NAMALWA (cell line): ENCODE measurements at places on chromosomes 2 and 18.

DNA sequence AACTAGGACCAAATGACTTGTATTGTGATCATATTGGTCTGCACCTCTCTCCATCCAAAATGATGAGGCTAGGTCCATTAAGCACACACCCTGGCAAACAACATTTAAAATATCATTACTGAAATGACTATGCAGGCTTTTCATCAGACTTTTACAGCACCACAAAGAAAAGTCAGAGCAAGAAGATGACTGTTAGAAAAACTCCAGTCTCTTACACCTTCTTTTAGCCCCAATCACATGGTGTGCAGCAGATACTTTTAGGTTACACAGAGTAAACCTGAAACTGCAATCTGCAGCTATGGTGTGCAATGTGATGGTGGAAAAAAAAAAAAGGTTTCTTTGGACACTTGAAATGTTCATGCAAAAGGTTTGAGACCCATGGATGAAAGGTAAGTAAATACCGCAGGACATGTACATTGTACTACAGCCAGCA, 5.4 kb upstream of the POLI start:
- DNase-seq, result no peak

GRCh38 chr2:9145752-9146430, 60.7 kb upstream of the ASAP2 start:
- DNase-seq, result no peak

DNA sequence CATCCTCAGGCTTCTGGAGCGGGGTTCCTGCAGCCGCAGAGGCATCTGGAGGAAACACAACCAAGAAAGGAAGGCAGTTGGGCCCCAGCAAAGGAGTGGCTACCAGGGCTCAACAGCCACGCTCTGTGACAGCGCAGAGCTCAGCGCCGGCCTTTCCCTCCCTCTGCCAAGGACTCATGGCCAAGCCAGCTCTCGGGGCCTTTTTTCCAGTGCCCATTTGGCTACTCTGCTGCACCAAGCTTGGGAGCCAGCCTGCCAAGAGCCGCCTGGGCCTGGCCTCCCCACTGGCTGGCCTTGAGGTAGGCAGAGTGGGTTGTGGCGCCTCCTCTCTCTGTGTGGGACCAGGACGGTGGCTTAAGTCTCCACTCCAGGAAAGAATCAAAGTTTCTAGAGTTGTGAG, 7.2 kb upstream of the CCDC74A start:
- DNase-seq, result no peak

DNA sequence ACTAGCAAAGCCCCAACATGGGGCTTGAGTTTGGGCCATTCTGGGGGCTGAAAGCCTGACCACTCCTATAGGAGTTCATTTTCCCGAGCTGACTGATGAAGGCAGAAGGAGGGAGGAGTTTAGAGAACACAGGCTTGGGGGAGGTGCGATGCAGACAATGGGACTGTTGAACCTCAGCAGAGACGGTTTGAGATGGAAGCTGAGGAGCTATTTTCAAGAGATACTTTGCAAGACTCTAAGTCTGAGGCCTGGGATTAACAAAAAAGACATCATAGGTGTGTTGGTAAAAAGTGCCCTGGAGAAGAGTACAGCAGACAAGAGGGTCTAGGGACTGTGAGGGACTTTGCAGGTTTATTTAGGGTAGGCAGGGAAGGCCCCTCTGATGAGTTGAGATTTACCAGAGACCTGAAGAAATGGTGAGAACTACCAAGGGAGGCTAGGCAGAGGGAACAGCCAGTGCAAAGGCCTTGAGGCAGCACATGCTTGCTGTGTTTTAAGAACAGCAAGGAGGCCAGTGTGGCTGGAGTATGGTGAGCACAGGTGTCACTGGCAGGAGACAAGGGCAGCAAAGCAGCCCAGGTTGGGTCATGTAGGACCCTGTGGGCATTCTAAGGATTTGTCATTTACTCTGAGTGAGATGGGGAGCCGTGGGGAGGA, 31.6 kb downstream of the PCBP1 start:
- DNase-seq, result no peak

GRCh38 chr2:163553601-163554000, 182.2 kb downstream of the FIGN start:
- no peak for DNase-seq

DNA sequence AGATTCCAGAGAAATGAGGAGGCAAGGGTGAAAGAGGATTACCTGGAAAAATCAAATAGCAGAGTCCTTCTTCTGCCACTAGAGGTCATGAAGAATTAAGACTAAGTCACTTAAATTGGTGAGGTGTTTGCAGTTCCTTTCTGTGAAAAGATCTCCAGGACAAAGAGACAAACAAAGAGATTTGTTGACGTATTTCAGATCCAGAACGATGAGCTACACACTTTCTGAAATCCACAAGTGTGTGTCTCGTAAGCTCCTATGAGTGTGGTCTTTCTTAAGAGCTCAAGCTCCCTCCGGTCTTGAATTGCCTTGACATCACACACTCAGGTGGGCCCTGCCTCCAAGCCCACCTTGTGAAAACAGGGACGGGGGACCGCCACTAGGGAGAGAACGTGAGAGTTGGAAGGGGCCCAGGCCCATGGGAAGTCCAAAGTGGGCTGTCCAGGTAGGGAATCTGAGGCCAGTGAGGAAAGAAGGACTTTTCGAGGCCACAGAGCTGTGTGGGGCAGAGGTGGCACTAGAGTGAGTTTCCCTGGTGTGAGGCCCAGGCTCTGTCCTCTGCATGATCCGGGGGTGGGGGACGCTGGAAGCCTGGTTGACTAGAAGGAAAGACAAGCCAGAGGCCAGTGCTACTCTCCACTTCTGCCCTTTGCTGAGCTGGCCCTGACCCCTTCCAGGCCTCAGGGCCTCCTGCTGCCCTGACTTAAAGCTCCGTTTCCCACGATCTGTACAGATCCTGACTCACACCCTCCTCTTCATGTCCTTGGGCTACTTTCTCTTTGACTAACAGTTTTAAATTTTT, 168.1 kb upstream of the NCK2 start:
- peak; percentile 27 for DNase-seq

DNA sequence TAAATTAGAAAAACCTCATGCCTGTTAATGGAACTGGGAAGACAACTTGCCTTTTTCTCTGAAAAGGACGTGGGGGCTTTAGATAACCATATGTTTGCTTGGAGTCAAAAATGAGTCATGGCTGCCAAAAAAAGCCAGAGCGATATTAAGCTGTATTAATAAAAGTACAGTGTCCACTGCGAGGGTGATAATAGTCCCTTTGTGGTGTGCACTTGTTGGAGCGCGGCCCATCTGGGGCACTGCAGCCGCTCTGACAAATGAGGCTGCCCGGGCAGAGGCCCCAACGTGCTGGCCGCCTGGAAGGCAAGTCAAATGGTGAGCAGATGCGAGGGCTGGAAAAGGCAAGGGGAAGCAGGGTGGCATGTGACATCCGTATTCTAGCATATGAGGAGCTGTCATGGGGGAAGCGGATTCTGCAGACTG, 103.3 kb upstream of the NCK2 start:
- DNase-seq, result no peak

DNA sequence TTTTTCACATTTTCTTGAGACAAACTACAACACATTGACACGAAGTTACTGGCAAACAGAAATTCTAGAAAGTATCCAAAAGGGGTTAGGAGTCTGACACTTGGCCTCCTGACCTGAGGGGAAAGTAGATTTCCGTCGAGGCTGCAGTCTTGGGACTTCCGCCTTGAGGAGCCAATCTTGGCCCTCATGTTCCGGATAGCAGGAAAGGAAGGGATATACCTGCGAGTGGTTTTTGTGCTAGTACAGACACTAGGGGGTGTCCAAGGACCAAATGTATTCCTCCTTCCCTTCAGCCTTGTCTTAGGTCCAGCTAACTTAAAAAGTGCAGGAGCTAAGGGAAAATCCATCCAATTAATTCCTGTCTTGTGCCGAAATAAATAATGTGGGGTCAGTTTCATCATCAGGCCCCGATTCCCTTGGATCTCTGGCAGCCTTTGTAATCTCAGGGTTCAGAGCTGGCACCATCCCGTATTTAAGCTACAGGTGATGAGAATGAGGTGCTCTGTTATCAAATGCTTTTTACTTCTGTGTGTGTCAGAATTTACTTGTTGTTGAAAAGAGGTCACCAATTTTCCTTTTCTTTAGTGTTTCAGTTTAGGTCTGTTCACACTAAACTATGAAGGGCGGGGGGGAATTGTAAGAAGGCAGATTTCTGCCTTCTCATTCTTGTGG, 330.2 kb upstream of the FANCL start:
- DNase-seq, result peak; percentile 57

DNA sequence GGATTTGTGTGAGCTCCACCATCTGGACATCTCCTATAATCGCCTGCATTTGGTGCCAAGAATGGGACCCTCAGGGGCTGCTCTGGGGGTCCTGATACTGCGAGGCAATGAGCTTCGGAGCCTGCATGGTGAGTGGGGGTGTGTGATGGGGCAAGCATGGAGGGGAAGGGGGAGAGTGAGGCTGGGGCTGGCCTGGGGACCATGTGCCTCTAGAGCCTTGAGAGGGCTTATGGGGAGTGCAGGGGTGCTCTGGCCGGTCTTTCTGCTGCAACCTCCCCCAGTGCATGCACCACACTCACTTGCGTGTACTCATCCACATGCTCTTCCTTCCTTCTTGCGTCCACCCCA, 7.9 kb downstream of the STK11IP start:
- no peak for DNase-seq

GRCh38 chr2:33496150-33496549, 19.7 kb downstream of the RASGRP3 start:
- DNase-seq, result peak; percentile 24

- no peak for DNase-seq
These were observed 143.5 kb downstream of the PKP4 start for GRCh38 chr2:158600155-158600802.

DNA sequence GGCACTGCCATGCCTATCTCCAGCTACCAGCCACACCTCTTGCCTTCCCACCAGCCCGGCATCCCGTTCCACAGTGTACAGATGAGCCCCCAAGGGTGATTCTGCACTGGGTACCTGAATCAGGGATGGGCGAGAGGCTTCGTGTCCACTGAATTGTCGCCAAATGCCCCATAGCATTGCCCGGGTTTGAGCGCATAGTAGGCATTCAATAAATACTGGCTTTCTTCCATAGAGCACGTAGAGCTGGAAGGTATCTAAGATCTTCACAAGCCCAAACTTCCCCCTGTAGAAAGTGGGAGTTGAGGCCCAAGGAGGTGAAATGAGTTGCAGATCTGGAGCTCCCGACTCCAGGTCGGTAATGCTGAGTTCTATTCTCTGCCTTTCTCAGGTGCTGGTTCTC, 358.7 kb downstream of the LPIN1 start:
- no peak for DNase-seq

GRCh38 chr18:68843473-68844089, 45.7 kb downstream of the CCDC102B start:
- DNase-seq, result no peak

- DNase-seq, result no peak
These were observed 67.8 kb upstream of the ACYP2 start for GRCh38 chr2:54047658-54048057.

- DNase-seq, result no peak
These were observed 839.6 kb downstream of the TSN start for GRCh38 chr2:122595065-122595464.

DNA sequence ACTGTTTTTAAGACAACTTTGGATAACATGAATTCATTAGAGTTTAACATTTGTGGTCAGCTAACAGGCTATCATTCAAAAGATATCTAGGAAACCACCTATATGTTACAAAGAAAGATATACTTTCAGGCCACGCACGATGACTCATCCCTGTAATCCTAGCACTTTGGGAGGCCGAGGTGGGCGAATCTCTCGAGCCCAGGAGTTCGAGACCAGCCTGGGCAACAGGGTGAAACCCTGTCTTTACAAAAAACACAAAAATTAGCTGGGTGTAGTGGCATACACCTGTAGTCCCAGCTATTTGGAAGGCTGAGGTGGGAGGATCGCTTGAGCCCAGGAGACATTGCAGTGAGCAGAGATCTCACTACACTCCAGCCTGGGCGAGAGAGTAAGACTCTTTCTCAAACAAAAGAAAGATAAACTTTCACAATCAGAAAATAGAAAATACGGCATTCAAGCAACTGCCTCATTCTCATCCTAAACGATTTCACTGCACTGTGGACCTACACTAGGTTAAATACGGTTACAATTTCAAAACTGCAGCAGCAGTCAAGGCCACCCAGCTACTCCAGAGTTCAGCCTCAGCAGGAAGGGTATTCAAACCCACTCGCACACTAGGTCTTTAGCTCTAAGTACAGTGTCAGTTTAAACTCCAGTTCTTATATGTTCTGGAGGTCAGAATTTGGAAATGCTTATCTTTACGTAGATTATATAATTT, 250.0 kb upstream of the SLC39A10 start:
- DNase-seq, result no peak

GRCh38 chr18:61420218-61420885, 87.1 kb downstream of the CDH20 start:
- no peak for DNase-seq

DNA sequence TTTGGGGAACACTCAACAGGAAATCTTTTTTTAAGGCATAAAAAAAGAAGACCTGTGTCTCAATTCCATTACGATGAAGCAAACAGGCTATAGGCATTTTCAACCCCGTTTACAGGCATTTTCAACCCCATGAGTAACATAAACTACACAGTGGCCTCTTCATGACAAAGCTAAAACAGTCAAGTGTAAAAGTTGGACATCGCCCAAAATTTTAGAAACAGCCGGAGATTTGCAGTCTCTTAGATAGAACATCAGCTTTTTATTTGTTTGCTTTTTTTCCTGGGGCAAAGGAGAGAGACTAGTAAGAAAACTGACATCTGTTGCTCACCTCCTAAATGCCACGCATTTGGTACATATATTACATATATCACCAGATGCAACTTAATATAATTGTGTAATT, 173.7 kb downstream of the CMPK2 start:
- DNase-seq, result no peak

DNA sequence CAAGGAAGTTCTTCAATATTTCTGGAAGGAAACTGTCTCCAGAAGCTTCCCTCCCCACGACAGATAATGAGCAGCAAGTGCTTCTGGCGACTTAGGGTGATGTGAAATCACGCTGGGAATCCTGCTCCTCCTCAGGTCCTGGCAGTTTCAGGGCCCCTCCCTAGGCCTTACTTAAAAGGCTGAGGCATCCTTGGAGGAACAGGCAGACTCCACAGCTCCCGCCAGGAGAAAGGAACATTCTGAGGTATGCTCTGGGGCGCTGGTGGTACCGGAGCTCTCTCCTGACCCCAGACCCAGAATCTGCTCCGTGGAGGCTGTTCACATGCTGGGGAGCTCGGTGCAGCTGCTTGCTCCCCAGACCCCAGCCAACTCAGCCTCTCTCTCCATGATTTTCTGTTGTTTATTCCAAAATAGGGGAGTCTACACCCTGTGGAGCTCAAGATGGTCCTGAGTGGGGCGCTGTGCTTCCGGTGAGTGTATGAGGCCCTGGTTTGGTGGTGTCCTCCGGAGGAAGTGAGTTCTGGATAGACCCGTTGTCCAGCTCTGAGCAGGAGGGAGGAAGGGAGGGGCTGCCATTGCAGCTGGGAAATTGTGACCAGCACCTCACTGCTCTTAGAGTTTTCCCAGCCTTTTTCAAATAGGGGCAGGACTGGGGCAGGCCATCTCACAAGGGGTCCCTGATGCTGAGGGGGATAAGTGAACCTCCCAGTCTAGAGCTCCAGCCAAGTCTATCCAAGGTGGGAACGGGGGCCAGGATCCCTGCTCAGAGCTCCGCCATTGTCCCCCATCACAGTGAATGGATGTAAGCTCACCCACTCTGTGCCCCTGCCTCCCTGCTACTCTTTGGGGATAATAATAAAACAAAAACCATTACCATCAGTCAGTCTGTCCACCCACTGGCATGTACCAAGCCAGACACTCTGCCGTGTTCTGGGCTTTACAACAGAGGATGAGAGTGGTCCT, at the start of gene IL36RN:
TSS of gene IL36RN (plus strand) at position 201 of the 963 bp plus-strand sequence. CDS start at position 442, 241 bp downstream.
- no peak for DNase-seq
